ENCODE measurements at places on chromosomes 4 and X.
A peak's percentile ranks its signal among the peaks of the same experiment; 100 is the strongest.

GRCh38 chr4:24656906-24657305 is 72.6 kb upstream of the DHX15 start:
- no peaks in the 10 kb centered on the region for H3K27me3 ChIP-seq
- H3K4me3 ChIP-seq: no peak overlapping the region
- H3K4me1 ChIP-seq: no peaks in the 10 kb centered on the region
- no peak for DNase-seq
- no peaks in the 10 kb centered on the region for H3K36me3 ChIP-seq

- no peak for DNase-seq
- H3K27ac ChIP-seq: no peak overlapping the region
- no peaks in the 10 kb centered on the region for H3K36me3 ChIP-seq
Observed at GRCh38 chr4:78780093-78780492, 3.9 kb downstream of the BMP2K start.

DNA sequence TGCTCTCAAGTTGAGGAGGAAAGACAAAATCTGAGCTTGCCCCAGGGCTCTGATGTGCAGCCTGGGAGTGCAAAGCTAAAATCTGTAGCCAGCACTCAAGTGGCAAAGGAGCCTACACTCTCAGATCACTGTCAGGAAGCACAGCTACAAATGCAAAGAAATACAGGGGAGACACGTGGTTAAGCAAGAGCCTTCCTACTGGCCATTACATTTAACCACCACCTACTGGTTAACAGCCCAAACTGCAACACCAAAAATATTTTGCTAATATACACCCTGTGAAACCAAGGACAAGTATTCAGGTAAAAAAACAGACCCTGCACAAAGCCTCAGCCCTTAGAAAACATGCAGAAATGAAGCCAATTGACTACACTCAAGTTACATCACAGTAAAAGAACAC is 170.4 kb upstream of the FGF16 start:
- no peak overlapping the region for H3K27ac ChIP-seq
- no peaks in the 10 kb centered on the region for H3K4me1 ChIP-seq
- no peak overlapping the region for H3K4me3 ChIP-seq
- H3K36me3 ChIP-seq: no peaks in the 10 kb centered on the region

- no peaks in the 10 kb centered on the region for H3K36me3 ChIP-seq
- no peaks in the 10 kb centered on the region for H3K27me3 ChIP-seq
- H3K4me3 ChIP-seq: no peak overlapping the region
- DNase-seq: no peak
Observed at GRCh38 chrX:135923353-135923752, 29.8 kb downstream of the SAGE1 start.

GRCh38 chr4:3228881-3229280 is 20.1 kb upstream of the MSANTD1 start:
- no peak overlapping the region for H3K27ac ChIP-seq
- H3K4me3 ChIP-seq: no peak overlapping the region
- no peaks in the 10 kb centered on the region for H3K27me3 ChIP-seq
- no peak for DNase-seq
- H3K36me3 ChIP-seq: peaks cover 4% of the 10 kb centered on the region
- H3K4me1 ChIP-seq: peaks cover 11% of the 10 kb centered on the region

GRCh38 chr4:131296192-131296591 is 1852.9 kb upstream of the PCDH10 start:
- no peaks in the 10 kb centered on the region for H3K27me3 ChIP-seq
- H3K4me1 ChIP-seq: no peaks in the 10 kb centered on the region
- no peak overlapping the region for H3K4me3 ChIP-seq

DNA sequence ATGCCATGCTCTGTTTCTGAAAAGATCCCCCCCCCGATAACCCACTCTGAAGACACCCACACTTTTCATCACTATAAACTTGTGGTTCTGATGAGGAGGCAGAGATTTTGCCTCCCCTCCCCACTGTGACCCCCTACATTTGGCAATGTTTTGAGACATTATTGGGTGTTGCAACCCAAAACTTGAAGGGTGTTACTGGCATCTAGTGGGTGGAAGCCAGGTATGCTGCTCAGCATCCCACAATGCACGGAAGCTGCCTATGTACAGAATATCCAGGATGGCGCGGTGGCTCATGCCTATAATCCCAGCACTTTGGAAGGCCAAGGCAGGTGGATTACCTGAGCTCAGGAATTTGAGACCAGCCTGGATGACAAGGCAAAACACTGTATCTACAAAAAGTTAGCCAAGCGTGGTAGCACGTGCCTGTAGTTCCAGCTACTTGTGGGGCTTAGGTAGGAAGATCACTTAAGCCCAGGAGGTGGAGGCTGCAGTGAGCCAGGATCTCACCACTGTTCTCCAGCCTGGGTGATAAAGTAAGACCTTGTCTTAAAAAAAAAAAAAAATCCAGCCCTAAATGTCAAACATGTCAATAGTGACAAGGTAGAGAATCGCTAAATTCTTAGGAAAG is 87.3 kb downstream of the SCD5 start:
- no peak overlapping the region for H3K27ac ChIP-seq
- H3K27me3 ChIP-seq: no peaks in the 10 kb centered on the region
- H3K4me3 ChIP-seq: no peak overlapping the region

GRCh38 chr4:165433529-165433928 is 54.7 kb downstream of the CPE start:
- no peaks in the 10 kb centered on the region for H3K4me1 ChIP-seq
- H3K27ac ChIP-seq: no peak overlapping the region
- H3K4me3 ChIP-seq: no peak overlapping the region
- no peaks in the 10 kb centered on the region for H3K27me3 ChIP-seq
- DNase-seq: no peak

GRCh38 chr4:15018361-15018760 is 16.1 kb downstream of the CPEB2 start:
- H3K4me1 ChIP-seq: peaks cover 56% of the 10 kb centered on the region
- peak; percentile 58 for DNase-seq
- H3K36me3 ChIP-seq: no peaks in the 10 kb centered on the region
- H3K4me3 ChIP-seq: peak overlapping the region; percentile 19

DNA sequence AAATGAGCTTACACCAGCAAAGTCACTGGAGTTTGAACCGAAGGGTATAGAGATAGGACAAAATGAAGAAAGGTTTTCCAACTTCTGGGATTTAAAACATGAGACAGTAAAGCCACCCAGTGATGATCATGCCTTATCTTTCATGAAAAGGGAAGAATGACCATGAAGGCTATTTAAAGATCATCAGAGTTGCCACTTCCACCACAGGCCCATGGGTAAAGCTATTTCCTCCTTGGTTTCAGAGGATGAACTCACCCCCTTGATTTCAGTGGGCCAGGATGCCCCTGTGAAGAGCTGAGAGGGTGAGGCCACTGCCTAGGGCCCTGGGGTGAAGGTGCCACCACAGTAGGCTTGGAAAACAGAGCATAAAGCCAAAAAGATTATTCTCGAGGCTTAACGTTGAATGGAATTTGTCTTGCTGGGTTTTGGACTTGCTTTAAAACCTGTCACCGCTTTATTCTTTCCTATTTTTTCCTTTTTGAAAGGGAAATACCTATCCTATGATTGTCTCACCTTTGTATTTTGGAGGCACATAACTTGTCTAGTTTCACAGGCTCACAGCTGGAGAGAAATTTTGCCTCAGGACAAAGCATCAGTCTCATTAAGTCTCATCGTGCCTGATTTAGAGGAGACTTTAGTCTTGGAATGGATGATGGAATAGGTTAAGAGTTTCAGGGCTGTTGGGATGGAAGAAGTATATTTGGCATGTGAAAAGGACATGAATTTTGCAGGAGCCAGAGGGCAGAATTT is 254.0 kb downstream of the SNCA start:
- no peak overlapping the region for H3K27ac ChIP-seq
- no peaks in the 10 kb centered on the region for H3K36me3 ChIP-seq
- no peak overlapping the region for H3K4me3 ChIP-seq
- no peaks in the 10 kb centered on the region for H3K27me3 ChIP-seq
- no peaks in the 10 kb centered on the region for H3K4me1 ChIP-seq
- DNase-seq: no peak

- H3K27ac ChIP-seq: no peak overlapping the region
- DNase-seq: no peak
- no peaks in the 10 kb centered on the region for H3K27me3 ChIP-seq
- no peak overlapping the region for H3K4me3 ChIP-seq
Observed at GRCh38 chr4:117375101-117375500, 289.7 kb upstream of the TRAM1L1 start.

- H3K4me1 ChIP-seq: no peaks in the 10 kb centered on the region
- no peak overlapping the region for H3K4me3 ChIP-seq
- H3K27ac ChIP-seq: no peak overlapping the region
- no peaks in the 10 kb centered on the region for H3K27me3 ChIP-seq
Observed at GRCh38 chrX:19156186-19156585, 33.9 kb upstream of the ADGRG2 start.

- no peak for DNase-seq
- no peak overlapping the region for H3K4me3 ChIP-seq
- H3K4me1 ChIP-seq: no peaks in the 10 kb centered on the region
- H3K27me3 ChIP-seq: no peaks in the 10 kb centered on the region
Observed at GRCh38 chr4:105369988-105370387, 103.9 kb downstream of the PPA2 start.

- no peaks in the 10 kb centered on the region for H3K27me3 ChIP-seq
- H3K4me3 ChIP-seq: no peak overlapping the region
- H3K27ac ChIP-seq: no peak overlapping the region
- no peaks in the 10 kb centered on the region for H3K4me1 ChIP-seq
- DNase-seq: no peak
Observed at GRCh38 chr4:181468451-181468850, 774.8 kb upstream of the TENM3 start.

DNA sequence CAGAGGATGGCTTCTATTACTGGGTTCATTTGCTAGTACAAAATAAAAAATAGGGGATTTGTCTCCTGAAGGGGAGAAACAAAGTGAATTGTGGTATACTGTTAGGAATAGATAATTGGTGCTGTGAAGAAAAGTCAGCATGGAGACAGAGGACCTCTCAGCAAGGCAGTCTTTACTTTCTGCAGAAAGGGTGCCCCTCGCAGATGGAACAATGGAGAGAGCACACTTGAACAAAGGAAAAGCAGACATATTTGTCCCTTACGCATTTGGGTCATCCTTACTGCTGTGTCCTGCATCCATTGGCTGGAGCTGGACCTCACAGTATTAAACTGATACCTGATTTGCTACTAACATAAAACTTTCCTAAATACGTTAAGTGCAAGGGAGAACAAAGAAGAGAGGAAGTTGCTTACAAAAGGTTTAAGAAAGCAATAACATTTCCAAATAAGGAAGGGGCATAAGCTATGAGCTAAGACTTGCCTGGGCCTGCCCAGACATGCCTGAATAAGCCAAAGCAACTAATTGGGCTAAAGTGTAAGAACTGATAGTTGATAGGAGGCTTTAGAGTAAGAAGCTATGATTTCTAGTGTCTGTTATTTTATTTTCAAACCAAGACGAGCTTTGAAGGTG is 83.8 kb downstream of the CCKAR start:
- no peaks in the 10 kb centered on the region for H3K27me3 ChIP-seq
- H3K4me3 ChIP-seq: no peak overlapping the region
- H3K27ac ChIP-seq: no peak overlapping the region
- peaks cover 4% of the 10 kb centered on the region for H3K36me3 ChIP-seq

DNA sequence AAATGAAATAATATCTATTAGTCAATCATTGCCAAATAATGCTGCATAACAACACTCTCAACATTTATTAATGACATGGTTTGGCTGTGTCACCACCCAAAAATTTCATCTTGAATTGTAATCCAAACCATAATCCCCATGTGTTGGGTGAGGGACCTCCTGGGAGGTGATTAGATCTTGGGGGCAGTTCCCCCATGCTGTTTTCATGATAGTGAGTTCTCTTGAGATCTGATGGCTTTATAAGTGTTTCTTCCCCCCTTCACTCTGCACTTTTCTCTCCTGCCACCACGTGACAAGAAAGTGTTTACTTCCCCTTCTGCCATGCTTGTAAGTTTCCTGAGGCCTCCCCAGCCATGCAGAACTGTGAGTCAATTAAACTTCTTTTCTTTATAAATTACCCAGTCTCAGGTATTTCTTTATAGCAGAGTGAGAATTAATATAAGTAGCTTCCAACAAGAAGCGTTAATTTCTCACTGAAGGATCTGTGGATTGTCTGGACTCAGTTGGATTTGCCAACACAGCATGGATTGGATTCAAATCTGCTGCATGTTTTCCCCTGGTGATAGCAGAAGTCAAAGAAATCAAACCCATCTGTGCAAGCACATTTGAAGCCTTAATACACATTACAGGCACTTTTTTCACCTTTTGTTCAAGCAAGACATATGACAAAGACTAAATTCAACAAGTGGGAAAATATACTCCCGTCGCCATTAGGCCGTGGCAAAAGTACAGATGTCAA is 216.6 kb downstream of the PDGFC start:
- no peaks in the 10 kb centered on the region for H3K36me3 ChIP-seq
- no peak overlapping the region for H3K27ac ChIP-seq
- no peak for DNase-seq
- H3K4me1 ChIP-seq: peaks cover 22% of the 10 kb centered on the region

DNA sequence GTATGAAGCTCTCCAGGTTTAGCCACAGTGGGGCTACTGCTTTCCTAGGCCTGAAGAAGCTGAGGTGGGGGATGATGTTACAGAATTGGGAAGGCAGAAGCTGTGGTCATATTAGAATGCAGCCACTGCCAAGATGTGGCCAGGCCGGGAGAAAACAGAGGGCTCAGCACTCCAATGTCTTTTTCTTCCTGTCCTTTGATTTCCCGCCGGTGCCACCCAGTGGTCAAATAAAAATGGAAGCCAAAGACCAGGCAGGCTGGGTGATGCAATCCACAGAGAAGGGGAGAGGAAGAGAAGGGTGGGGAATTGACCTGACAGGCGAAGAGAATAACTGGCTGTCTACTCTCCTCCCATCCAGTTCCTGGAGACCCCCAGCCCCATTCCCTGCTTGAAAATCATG is 94.9 kb upstream of the SHISA3 start:
- no peak overlapping the region for H3K4me3 ChIP-seq
- H3K27ac ChIP-seq: no peak overlapping the region
- H3K36me3 ChIP-seq: no peaks in the 10 kb centered on the region
- H3K27me3 ChIP-seq: no peaks in the 10 kb centered on the region
- no peaks in the 10 kb centered on the region for H3K4me1 ChIP-seq

DNA sequence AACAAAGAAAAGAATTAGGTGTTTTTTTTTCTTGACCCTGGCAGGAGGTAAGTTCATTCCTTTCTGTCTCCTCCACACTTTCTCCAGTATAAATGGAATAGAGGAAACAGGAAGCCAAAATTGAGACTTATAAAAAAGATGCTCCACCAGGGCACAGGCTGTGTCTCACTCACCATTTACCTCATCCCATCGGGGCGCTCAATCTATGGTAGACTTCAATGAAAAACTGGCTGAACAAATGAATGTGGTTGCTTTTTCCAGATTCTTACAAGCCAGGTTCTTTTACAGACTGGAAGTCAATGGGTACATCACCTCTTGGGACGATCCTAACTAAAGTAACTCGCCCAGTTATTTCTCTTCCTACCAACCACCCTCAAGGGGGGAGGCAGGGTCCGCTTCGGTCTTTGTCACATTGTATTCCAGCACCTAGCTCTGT is 685 bp downstream of the COMMD8 start:
- H3K27ac ChIP-seq: peak overlapping the region; percentile 66
- H3K36me3 ChIP-seq: no peaks in the 10 kb centered on the region
- no peaks in the 10 kb centered on the region for H3K27me3 ChIP-seq
- DNase-seq: peak; percentile 16
- peaks cover 6% of the 10 kb centered on the region for H3K4me1 ChIP-seq
- peak overlapping the region; percentile 66 for H3K4me3 ChIP-seq

GRCh38 chr4:52658641-52659000 is 480 bp downstream of the USP46 start:
- H3K27ac ChIP-seq: no peak overlapping the region
- H3K4me1 ChIP-seq: no peaks in the 10 kb centered on the region
- DNase-seq: no peak
- no peaks in the 10 kb centered on the region for H3K36me3 ChIP-seq
